SK-N-SH (cell line): ENCODE measurements at places on chromosomes 4 and X. TPM values are rescaled to one million over a fixed set of nuclear protein-coding genes. Genes with fewer than 3 reads are reported as not detected.

DNA sequence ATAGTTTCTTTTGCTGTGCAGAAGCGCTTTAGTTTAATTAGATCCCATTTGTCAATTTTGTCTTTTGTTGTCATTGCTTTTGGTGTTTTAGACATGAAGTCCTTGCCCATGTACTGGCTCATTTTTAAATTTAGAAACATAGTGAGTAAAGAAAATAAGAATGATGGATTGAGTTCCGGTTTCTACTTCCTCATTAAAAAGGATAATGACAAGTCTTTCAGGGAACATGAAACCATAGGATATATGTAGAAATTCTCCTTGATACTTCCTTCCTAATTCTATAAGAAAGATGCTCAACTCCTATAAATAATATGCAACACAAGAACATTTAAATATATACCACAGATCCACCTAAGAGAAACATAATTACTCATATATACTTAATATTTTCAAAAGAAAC, 240.9 kb downstream of the BANK1 start:
- no peak for DNase-seq
- H3K27ac ChIP-seq, result no peak overlapping the region
- H3K27me3 ChIP-seq, result no peaks in the 10 kb centered on the region
- no peak overlapping the region for H3K4me3 ChIP-seq
- H3K36me3 ChIP-seq, result no peaks in the 10 kb centered on the region

DNA sequence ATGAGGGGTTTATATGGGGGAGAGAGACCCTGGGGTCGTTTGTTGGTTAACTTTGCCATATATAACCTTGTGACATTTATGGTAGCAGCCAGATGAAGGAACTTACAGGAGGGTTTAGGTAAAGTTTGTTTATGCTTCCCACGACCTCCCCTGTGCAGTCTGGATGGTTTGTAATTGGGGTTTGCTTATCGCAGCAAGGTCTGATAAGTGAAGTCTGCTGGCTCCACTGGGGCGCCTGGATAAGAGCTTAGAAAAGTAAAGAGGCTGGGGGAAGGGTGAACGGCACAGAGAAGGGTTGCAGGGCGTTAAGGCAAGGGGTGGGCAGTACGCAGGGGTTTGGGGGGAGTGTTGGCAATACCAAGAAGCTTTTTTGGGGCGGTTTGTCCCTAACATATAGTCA, 98.7 kb downstream of the KDM6A start:
- no peak overlapping the region for H3K4me3 ChIP-seq
- DNase-seq, result peak; percentile 15
- no peak overlapping the region for H3K27ac ChIP-seq
- H3K4me1 ChIP-seq, result no peaks in the 10 kb centered on the region; the same call in none of the 2 replicates
- no peaks in the 10 kb centered on the region for H3K27me3 ChIP-seq

- peaks cover 10% of the 10 kb centered on the region; the same call in 1 of the 2 replicates for H3K27me3 ChIP-seq
- DNase-seq, result no peak
- H3K4me1 ChIP-seq, result no peaks in the 10 kb centered on the region
- H3K4me3 ChIP-seq, result no peak overlapping the region
These were observed 66.6 kb downstream of the TRMT44 start for GRCh38 chr4:8507196-8507570.

The GPR50 gene
- not detected in 2 replicates for polyA plus RNA-seq

The S100G gene
- polyA plus RNA-seq, result not detected in 2 replicates

The DRP2 gene
- polyA plus RNA-seq, result 0.16 and 0.21 TPM in 2 replicates

The XKRX gene
- polyA plus RNA-seq, result not detected in 2 replicates

The WNK3 gene
- polyA plus RNA-seq, result 0.54 and 0.73 TPM in 2 replicates
